ENCODE measurements at places on chromosomes 16 and 17.

DNA sequence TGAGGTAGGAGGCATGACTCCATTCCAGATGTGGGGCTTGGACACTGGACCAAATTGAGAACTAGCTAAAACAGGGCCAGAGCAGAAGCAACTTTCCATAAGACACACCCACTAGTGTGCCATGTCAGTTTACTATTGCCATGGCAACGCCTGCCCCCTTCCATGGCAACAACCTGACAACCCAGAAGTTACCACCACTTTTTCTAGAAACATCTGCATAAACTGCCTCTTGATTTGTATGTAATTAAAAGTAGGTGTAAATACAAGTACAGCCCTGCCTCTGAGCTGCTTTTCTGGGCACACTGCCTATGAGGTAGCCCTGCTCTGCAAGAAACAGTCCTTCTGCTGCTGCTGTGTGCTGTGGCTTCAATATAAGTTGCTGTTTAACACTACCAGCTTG is 19.5 kb upstream of the SCNN1B start:
- no peak for DNase-seq

DNA sequence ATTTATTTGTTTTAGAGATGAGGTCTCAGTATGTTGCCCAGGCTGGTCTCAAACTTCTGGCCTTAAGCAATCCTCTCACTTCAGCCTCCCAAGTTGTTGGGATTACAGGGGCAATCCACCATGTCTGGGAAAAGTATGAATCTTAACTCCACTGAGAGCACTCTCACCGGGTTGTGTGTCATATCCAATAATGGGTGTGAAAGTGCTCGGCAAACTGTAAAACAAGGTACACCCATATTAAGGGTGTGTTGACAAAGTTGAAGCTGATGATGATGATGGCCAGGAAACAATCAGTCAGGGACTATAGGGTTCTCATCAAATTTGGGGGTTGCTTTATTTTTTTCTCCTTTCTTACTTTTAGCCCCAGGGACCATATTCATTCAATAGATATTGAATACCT is 25.3 kb upstream of the TMC5 start:
- no peak for DNase-seq

- DNase-seq, result no peak
Observed at GRCh38 chr16:79415983-79416640, 184.4 kb downstream of the MAF start.

DNA sequence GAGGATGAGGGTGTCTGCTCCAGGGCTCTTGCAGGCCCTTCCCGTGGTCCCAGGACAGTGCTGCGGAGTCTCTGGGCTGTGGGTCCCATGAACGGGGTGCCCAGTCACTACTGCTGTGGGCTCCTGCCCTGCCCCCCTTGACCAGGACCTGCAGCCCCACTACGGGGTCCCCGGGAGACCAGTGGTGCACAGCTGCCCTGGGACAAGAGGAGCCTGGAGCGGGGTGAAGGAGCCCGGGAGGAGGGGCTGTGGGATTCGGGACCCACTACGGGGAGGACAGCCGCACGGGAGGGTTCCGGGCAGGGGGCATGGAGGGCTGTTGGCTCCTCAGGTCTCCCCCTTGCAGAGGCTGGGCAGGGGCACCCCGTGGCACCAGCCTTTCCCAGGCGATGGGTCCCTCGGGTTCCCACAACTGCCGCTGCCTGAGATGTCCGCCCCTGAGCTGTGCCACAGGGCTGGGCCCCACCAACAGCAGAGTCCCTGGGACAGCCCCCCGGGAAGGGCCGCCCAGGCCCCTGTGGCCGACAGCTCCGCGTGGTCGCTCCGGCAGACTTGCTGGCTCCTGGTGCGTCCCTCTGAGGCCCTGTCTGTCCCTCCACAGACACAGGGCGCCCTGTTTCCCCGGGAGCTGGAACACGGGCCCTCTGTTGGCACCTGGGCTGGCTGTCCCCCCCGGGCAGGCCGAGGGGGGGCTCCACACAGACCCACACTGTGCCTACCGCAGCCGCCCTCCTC is 52.1 kb upstream of the GNG13 start:
- no peak for DNase-seq

DNA sequence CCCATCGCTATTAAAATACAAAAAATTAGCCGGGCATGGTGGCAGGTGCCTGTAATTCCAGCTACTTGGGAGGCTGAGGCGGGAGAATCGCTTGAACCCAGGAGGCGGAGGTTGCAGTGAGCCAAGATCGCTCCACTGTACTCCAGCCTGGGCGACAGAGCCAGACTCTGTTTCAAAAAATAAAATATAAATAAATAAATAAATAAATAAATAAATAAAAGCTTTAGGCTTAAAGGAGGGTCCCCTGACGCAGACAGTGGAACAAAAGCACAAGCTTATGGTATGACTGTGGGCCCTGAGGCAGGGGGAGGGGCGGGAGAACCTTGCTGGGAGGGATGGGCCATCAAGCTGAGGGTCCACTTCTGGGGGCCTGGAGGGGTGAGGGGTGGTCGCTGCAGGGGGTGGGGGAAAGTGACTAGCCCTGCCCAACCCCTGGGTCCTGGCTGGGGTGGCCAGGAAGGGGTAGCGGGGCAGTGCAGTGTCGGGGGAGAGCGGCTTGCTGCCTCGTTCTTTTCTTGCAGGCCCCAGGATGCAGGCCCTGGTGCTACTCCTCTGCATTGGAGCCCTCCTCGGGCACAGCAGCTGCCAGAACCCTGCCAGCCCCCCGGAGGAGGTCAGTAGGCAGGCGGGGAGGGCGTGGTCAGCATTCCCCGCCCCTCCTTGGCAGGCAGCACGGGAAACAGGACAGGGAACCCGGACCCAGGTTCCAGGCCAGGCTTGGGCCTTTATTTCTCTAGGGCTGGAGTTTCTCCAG is 4.7 kb downstream of the SERPINF1 start:
- no peak for DNase-seq

DNA sequence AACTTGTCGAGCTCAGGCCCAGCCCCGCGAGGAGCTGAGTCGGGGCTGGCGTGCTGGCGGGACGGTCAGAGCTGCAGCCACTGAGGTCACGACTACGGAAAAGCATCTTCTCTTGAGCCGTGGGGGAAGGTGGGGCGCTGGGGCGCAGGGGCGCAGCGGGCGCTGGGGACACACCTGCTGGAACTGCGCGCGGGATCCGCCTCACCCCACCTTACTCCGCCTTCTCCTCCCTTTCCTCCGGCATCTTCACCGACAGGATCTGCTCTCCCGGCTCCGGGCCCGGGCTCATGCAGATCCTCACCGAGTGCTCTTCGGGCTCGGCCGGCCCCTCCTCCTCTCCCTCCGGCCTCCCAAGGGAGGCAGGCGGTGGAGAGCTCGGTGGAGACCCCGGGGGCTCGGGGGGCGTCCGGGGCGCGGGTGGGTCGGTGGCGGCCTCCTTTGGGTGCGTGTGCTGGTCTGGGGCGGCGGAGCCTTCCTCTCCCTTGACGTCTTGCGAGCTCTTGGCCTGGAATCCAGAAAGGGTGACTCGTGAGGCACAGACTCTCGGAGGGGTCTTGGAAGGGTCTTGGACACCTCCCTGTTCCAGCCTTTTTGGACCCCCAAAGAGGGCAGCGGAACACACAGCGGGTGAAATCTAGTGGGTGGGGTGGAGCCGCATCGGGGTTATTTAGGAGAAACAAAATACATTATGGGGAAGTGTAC is 81.8 kb upstream of the KIFC3 start:
- DNase-seq, result no peak

- no peak for DNase-seq
Observed at GRCh38 chr16:29848420-29849297, 14.4 kb downstream of the CDIPT start.

- DNase-seq, result no peak
Observed at GRCh38 chr16:75112734-75113491, 3.7 kb downstream of the LDHD start.

DNA sequence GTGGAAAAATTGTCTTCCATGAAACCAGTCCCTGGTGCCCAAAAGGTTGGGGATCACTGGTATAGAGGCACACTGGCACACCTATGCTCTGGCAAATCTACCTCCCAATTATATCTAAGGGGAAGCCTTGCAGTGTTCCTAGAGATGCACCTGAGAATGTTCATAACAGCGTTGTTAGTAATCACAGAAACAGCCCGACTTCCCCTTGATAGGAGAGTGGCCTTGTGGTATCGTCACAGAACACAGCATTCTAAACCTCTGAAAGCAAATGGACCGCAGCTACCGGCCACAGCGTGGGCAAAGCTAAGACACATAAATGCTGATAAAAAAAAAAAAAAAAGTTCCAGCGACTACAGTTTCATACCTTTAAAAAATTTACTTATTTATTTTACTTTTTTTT is 39.1 kb upstream of the ADGRG1 start:
- DNase-seq, result no peak

DNA sequence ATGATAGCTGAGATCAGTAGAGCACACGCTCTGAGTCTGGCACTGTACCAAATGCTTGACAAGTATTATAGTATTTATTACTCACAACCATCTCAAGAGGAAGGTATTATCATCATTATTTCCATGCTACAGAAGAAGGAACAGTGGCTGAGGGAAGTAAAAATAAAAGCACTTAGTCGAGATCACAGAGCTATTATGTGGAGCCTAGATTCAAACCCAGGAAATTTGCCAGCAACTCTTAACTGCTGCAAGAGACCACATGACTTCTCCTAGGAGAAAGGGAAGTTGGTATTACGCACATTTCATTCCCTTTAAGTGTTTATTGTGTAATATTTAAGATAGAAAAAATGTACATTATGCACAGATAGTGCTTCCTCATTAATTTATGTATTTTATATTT is 1.0 kb upstream of the RHOT1 start:
- DNase-seq, result no peak

- no peak for DNase-seq
Observed at GRCh38 chr17:43446773-43447172, 37.0 kb upstream of the DHX8 start.

- DNase-seq, result no peak
Observed at GRCh38 chr16:65624666-65625065, 502.8 kb upstream of the CDH11 start.

DNA sequence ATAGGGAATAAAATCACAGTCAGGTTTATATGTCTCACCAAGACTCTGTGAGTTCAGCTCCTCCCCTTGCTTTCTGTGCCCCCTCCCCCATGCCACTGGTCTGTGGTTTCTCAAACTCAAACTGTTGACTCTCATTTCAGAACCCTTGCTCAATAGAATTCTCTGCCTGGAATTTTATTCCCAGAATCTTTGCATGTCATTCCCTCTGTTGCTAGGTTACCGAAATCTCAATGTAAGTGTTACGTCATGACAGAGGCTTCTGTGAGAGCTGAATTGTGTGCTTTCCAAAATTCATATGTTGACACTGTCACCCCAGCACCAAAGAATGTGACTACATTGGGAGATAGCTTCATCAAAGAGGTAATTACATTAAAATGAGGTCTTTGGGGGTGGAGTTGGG is 1938.8 kb downstream of the TP53TG3F start:
- no peak for DNase-seq

DNA sequence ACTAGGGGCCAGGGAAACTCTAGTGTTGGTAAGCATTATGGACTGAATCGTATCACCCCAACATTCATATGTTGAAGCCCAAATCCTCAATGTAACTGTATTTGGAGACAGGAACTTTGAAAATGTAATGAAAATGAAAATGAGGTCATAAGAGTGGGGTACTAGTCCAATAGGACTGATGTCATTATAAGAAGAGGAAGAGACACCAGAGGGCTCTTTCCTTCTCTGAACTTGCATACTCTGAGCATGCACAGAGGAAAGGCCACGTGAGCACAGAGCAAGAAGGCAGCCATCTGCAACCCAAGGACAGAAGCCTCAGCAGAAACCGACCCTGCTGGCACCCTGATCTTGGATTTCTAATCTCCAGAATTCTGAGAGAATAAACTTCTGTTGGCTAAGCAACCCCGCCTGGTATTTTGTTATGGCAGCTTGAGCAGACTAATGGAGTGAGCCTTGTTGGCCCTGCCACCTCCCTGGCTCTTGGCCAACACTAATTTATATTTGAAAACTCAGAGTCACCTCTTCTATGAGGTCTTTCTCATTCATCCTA is 273.4 kb downstream of the NTN1 start:
- DNase-seq, result no peak

DNA sequence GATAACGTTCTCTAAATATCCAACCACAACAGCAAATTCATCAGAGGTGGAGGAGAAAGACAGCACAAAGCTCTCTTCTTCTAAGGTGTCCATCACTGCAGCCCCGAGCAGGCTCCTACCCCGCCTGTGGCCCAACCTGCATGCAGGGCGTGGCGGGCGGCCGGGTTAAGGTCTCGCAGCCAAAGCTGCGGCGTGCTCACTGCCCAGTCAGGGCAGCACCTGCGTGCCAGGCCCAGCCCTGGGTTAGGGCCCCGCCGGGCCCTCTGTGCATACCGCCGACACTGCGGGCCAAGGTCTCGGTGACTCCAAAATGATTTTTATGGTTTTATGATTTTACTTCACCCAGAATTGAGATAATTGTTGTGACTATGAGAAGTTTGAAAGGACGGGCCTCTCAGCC is 57.8 kb downstream of the FOXK2 start:
- no peak for DNase-seq

GRCh38 chr17:73474370-73474988 is 162.7 kb upstream of the CDC42EP4 start:
- DNase-seq, result no peak

- no peak for DNase-seq
Observed at GRCh38 chr16:17289674-17290635, 180.8 kb downstream of the XYLT1 start.

DNA sequence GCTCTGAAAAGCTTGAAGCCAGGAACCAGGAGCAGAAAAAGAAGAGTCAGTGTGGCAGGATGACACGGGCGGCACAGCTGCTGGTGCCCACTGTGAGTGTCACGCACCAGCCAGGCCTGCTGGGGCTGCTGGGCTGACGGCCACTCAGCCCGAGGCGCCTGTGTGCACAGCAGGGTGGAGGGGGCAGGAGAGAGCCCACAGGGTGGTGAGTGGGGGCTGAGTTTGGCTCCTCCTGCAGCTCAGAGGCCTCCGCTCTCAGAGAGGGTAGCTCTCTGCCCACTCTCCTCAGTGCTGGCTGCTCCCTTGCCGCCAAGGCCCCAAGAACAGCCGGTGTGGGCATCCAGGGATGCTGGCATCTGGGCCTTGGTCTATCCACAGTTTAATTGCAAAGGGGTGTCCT is 59.6 kb downstream of the GSG1L start:
- DNase-seq, result no peak

- DNase-seq, result no peak
Observed at GRCh38 chr17:43467981-43468581, 15.7 kb upstream of the DHX8 start.

DNA sequence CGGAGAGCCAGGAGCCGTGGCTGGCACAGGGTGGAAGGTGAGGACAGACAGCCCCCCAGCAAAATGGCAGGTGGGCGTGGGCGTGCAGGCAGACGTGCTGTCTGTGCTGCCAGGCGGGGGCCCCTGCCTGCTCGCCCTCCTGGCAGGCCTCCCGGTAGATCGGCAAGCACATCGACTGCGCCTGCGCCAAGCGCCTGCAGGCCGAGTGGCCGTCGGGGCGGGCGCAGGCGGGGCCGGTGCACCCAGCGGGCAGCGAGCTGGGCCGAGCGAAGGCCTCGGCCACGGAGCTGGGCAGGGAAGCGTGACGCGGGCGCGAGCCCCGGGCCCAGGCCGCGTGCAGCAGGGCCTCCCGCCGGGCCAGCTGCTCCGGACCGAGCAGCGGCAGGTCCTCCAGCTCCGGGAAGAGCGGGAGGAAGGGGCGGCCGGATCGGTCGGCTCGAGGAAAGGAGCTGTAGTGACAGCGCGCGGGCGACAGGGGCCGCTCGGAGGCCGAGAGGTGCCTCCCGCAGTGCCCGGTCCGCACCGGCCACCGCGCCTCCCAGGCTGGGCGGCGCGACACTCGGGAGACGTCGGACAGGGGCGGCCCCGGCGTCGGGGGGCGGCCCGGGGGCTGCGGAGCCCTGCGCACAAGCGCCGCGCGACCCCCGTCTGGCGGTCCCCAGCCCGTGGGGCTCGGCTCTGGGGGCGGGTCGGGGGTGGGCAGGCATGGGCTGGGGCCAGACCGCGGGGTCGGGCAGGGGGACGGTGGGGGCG is 16.9 kb downstream of the GRIN2C start:
- no peak for DNase-seq

All from cortex of kidney (tissue), 1 donor.